ENCODE measurements at places on chromosomes 3 and 15.

- peak; percentile 61 for DNase-seq
These were observed 459.2 kb upstream of the ALCAM start for GRCh38 chr3:104907507-104907906.

- DNase-seq: peak; percentile 59
These were observed 121.0 kb downstream of the TFDP2 start for GRCh38 chr3:142028243-142028777.

DNA sequence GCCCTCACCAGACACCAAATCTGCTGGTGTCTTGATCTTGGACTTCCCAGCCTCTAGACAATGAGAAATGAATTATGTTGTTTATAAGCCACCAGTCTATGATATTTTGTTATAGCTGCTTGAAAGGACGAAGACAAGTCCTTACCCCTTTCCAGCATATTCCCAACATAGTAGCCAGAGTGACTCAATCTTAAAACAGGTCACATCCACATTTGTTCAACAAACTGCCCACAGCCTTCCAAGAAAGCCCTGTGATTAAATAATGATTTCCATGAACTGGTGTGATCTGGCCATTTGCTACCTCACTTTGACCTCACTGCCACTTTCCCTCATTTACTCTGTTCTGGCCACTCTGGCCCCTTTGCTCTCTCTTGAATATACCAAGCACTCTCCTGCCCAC is 193.7 kb upstream of the CFAP20DC start:
- no peak for DNase-seq

DNA sequence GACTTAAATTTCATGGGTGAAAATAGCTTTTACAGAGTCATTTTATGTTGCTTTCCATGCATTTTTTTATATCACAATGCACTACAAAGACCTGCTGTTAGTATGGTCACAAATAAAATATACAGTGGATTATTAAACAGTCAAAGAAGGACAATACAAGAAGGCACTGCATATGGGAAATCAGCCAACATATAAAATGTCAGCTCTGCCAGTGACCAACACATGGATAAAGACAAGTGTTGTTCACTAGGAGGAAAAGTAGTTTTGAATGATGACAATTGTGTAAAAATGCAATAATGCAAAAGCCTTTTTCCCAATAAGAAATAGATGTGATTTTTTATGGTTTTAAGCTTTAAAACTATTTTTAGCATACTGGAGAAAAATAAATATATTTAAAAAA is 425.3 kb upstream of the CBLB start:
- no peak for DNase-seq

DNA sequence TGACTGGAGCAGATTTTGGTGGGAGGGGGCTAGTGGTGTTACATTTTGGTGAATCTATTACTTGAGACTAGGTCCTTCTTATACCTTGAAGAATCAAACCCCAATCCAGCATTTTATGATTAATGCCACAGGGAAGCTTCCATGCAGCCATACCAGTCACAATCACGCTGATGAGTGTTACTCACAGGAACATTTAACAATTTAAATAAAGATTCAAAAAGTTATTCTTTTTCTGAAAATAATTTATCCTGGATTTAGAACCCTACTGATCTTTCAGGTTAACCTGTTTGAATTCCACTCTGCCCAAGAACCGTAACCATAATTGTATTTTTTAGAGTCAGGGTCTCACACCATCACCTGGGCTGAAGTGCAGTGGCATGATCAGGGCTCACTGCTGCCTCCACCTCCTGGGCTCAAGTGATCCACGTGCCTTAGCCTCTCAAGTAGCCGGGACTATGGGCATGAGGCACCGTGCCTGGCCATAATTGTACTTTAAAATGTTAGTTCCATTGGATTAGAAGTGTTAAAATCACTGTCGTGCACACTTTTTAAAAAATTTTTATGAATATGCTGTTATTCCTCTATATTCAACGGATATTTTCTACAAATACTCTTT is 929 bp upstream of the MTMR10 start:
- DNase-seq: no peak

GRCh38 chr3:195690951-195691350 is 29.8 kb upstream of the MUC20 start:
- no peak for DNase-seq

DNA sequence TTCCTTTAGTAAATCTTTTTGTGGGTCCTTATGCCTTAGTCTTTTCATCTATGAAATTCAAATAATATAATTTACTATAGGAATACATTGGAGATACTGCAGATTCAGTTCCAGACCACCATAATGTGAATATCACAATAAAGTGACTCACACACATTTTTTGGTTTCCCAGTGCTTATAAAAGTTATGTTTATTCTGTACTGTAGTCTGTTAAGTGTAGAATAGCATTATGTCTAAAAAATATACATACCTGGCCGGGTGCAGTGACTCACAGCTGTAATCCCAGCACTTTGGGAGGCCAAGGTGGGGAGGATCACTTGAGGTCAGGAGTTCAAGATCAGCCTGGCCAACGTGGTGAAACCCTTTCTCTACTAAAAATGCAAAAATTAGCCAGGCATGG is 53.9 kb upstream of the PAQR5 start:
- no peak for DNase-seq

DNA sequence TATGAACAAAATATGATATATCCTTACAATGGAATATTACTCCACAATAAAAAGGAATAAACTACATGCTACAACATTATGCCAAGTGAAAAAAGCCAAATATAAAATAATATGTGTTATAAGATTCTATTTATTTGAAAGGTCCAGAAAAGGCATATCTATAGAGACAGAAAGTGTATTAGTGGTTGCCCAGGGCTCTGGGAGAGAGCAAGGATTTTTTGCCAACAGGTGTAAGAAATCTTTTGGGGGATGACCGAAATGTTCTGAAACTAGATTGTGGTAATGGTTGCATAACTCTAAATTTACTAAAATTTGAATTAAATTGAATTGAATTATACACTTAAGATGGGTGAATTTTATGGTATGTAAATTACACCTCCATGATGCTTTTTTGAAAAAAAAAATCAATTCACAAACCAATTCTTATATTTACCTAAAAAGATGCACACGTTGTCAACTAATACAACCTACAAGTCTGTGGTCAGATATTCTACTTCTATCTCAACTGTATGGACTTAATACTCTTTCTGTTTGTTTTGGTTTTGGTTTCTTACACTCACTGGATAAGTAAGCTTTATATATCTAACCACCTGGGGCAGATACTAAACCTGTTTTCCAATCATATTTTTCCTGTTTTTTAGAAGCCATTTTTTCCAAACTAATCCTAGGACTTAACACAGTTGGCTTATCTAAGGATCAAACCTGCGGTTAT is 75.8 kb downstream of the FBN1 start:
- no peak for DNase-seq

DNA sequence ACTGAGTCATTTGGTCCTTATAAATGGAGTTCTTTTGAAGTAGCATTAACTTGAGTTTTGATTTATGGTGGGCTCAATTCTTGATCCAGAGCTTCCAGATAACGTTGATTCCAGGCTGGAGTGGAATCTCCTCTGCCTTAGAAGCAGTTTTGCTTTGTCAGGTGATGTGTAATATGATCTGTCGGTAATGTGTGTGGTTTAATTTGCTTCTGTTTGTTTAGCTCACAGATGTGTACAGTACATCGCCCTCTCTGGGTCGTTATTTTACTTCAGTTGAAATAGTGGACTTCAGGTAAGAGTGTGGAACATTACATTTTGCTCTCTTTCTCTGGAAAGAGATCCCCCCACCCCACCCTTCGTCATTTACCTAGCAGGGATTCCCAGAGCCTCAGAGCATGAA is 23.1 kb downstream of the C3orf52 start:
- no peak for DNase-seq

- DNase-seq: no peak
These were observed 23.9 kb downstream of the EIF1B start for GRCh38 chr3:40333416-40333815.

GRCh38 chr3:61853912-61854311 is 292.5 kb downstream of the PTPRG start:
- DNase-seq: no peak

DNA sequence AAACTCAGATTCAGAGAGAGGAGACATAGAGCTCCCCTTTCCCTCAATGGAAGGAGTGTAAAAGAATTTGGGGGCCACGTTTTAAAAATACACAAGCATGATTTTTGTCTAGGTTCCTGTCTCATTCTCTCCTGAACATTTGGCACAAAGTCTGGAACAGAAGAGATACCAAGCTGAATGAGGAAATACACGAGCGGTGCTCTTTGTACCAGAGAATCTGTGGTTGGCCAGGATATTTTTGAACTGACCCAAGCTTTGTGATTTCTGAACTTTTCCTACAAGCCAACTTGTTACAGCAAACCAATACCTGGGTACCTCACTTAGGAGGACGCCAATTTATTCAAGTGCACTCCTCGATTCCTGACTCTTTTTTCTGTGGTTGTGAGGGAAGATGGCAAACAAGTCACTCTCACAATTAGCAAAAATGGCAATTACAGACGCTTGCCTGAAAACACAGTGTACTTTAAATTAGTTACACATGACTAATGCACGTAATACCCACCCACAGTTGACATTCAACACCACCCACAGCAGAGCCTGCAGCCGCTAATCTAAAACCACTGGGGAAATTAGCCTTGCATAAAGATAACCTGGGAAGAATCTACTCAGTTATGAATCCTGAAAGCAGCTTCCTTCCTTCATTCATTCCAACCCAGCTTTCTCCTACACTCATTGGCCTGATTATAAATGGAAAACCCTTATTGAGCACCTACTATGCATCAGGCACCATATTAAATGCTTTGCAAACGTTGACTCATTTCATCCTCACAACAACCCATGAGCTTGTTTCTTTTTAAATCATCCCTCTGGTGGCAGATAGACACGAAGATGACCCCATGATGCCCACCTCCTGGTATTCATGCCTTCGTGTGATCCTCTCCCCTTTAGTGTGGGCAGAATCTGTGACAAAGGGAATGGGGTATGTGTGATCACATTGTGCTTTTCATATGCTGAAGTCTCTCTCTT is 293.5 kb downstream of the KBTBD8 start:
- DNase-seq: no peak

GRCh38 chr15:63833021-63833696 is 589 bp downstream of the HERC1 start:
- no peak for DNase-seq

DNA sequence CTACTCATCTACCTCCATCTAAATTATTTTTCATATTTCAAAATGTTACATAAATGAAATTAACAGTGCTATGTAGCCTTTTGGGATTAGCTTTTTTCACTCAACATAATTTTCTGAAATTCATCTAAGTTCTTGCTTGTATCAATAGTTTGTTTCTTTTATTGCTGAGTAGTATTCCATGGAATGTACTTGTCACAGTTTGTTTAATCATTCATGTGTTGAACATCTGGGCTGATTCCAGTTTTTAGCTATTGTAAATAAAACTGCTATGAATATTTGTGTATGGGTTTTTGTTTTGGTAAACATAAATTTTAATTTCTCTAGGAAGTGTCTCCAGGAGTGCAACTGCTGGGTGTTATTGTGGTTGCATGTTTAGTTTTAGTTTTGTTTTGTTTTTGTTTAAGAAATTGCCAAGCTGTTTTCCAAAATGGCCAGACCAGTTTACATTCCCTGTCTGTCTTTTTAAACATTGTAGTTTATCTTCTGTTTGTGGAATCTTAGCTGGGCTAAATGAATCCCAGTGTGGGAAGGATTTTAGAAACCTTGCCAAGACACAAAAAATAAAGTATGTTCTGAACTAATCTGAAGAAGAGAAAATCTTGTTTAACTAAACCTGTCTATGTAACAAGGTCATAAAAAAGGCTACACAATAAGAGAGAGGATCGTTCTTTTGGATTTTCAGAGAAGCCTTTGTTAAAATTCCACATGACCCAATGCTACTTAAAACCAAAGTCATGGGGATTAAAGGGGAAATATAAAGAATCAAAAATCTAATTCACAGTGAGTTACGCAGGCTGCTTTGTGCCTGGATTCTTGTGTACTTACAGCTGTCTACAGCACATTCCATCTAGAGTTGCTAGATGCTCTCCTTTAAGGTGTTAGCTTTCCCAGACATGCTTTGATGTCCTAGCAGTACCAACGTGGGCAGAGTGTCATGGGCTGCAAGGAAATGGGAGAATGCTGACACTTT is 129.2 kb upstream of the SUCLG2 start:
- DNase-seq: no peak

DNA sequence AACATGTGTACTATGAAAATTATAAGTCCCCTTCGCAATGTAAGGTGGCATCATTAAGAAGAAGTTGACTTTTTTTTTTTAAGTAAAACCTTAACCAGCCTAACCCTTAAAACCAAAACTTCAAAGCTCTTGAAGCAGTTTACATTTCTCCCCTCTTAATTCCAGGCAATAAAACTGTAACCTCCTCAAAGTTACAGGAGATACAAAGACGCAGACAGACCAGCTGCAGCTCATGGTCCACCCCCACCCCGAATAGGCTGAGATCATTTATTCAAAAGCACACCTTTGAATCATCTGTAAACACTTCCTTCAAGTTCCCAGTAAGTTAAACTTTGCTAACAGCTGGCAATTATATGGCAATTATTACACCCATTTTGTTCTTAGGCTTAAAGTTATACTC is 414.5 kb downstream of the ERC2 start:
- DNase-seq: no peak

GRCh38 chr15:74402337-74402841 is 31.4 kb downstream of the SEMA7A start:
- no peak for DNase-seq

GRCh38 chr3:161263057-161263456 is 41.9 kb downstream of the NMD3 start:
- DNase-seq: peak; percentile 44

GRCh38 chr15:48712546-48712945 is 67.0 kb upstream of the FBN1 start:
- no peak for DNase-seq

DNA sequence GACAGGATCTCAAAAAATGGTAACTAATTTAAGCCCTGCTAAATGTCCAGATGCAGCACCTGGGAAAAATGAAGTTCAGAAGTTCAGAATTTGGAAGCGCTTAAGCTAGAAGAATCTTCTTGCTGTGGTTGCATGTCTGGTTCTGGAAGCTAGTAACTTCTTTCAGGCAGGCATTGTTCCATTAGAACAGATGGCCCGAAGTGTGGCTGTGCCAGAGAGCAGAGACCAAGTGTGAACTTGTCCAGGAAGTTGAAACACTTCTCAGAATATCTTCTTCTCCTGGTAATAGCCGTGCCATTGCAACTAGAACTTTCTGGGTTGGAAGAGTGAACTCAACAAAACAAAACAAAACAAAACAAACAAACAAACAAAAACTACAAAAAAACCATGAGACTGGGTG is 80.0 kb downstream of the MITF start:
- DNase-seq: no peak

- DNase-seq: no peak
These were observed 8.8 kb downstream of the PDCD6IP start for GRCh38 chr3:33807191-33807590.

DNA sequence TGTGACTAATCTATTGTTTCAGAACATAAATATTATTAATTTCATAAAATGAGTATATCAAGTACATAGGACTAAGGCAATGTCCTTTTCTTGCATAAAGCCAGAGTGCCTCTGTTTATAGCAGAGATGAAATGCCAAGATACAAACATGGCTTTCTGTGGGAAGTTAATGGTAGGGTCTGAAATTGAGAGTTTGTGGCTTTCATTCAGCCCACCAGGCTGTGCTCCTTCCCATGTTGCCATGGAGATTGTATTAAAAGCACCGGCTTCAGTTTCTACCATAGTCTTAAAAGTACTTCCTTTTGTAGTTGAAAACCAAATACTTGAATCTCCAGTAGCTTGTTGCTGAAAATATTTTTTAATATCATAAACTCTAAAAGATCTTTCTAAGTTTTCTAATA is 114.0 kb downstream of the LRRC28 start:
- no peak for DNase-seq
